Activated naive CD4-positive, alpha-beta T cell (primary cell): ENCODE measurements at places on chromosomes 1 and 21.

DNA sequence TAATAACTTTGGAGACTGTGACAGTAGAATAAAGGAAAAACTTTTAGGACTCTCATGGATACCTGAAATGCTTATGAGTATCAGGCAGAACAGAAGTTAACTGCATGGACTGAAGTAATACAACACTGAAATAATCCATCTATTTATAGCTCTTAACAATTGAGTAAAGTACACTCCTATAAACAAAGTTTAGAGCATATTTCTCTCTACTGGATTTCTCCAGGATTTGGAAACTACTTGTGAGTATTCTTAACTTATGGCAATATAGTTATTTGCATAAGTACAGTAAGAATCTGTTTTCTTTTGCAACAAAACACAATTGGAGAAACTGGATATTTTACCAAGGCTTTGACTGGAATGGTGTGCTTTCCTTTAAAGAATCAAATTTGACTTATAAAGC, 9.9 kb upstream of the CD48 start:
- DNase-seq: no peak

DNA sequence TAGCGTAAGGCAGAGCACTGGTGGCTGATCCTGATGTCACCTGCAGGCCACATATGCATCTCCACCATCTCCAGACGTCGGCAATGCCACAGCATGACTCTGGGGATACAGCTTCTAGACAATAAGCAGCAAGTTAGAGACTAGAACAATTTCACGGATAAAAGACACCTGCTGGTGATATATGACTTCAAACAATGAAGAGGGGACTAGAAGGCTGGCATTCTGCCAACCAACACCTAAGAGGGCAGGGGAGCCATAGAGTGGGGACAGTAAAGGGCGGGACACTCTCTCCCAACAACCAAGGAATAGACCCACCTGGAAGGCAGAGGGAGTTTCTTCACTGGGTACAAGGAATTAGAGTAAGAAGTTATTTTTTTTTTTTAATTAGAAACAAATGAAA, 126.7 kb downstream of the SIM2 start:
- no peak for DNase-seq

GRCh38 chr1:93587354-93587753, 94.3 kb downstream of the BCAR3 start:
- no peak for DNase-seq

- no peak for DNase-seq
Observed at GRCh38 chr21:41091616-41092015, 76.3 kb upstream of the BACE2 start.

DNA sequence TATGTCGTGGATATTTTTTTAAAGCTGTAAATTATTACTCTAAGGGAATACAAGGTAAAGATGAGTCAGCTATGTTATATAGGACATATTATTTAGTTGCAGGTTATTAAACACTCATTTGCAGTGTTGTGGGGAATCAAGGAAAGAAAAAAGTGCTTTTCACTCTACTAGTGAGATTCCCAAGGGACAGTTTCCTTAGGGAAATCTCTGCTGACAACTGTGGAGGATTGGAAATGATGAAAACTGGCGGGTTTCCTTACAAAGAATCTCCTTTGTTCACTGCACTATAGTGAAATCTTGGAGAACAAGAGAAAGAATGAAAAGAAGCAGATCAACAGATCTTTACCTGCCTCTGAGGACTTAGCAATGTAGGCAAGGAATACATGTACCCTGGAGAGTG, 24.5 kb upstream of the TRIM45 start:
- no peak for DNase-seq
